ENCODE measurements at places on chromosomes 5 and 9. TPM values are rescaled to one million over a fixed set of nuclear protein-coding genes. Genes with fewer than 3 reads are reported as not detected.

GPRIN1 gene
- total RNA-seq = 19.9 TPM

DNA sequence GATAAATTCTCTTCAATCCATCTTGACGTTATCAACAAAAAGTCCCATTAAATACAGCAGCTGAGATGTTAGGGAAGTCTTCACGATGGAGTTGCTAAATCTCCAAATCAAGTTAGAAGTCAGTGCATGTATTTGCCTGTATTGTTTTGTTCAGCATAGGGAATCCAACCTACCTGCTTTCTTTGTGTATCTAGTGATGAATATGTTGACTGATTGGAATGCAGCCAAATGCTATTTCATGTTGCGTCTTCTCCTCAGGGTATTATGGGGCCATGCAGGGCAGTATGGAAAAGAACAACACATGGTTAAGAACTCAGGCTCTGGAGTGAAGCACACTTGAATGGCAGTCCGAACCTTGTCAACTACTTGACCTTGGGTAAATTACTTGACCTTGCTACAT is 529.5 kb upstream of the ZNF462 start:
- H3K4me1 ChIP-seq = peaks cover 9% of the 10 kb centered on the region
- DNase-seq = peak; percentile 82
- no peak overlapping the region for H3K4me3 ChIP-seq
- no peaks in the 10 kb centered on the region for H3K36me3 ChIP-seq
- H3K27me3 ChIP-seq = no peaks in the 10 kb centered on the region
- no peak overlapping the region for H3K27ac ChIP-seq

- no peak overlapping the region for H3K27ac ChIP-seq
- H3K4me3 ChIP-seq = no peak overlapping the region
- no peaks in the 10 kb centered on the region for H3K4me1 ChIP-seq
- no peaks in the 10 kb centered on the region for H3K27me3 ChIP-seq
These were observed 173.7 kb downstream of the DAB2IP start for GRCh38 chr9:121825031-121825691.

- peaks cover 28% of the 10 kb centered on the region for H3K4me1 ChIP-seq
- no peaks in the 10 kb centered on the region for H3K36me3 ChIP-seq
- no peaks in the 10 kb centered on the region for H3K27me3 ChIP-seq
- no peak overlapping the region for H3K4me3 ChIP-seq
These were observed 48.2 kb upstream of the JAK2 start for GRCh38 chr9:4936823-4937222.

PLAC8L1 gene
- total RNA-seq = not detected

TLX3 gene
- total RNA-seq = not detected

DNA sequence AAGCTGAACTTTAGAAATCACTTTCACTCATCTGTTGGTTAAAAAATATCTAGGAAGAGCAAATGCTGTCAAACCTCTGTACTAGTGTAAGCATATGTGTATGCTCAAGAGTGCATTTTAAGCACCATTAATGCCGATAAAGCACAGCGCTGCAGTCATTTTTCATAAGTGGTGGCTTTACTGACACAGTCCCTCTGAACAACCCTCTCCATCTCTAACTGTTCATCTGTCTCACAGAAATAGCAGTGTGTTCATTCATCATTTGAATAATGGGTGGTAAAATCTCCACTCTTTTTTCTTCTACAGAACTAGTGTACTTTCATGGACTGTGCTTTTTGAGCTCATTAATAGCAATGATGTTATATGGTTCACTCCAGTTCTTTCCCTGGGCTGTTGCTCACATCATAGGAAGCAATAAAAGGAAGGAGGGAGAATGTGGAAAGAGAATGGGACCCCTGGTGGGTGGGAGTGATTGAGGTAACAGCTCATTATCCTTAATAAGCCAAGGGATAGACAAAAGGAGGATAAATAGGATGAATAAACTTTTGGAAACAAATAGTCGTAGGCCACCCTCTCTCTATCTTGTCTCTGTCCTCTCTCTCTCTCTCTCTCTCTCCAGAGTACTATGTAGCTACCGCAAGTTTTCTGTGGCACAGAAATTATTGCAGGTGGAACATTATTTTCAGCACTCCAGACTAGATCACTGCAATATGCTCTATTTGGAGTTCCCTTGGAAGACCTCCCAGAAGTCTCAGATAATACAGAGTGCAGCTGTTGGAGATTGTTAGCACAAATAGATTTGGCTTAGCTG is 117.9 kb upstream of the PRDM9 start:
- H3K4me3 ChIP-seq = no peak overlapping the region
- no peak overlapping the region for H3K27ac ChIP-seq
- H3K4me1 ChIP-seq = peaks cover 7% of the 10 kb centered on the region
- no peaks in the 10 kb centered on the region for H3K27me3 ChIP-seq
- H3K36me3 ChIP-seq = no peaks in the 10 kb centered on the region

POLR3G gene
- total RNA-seq = 42.2 TPM

IL13 gene
- not detected for total RNA-seq

DNA sequence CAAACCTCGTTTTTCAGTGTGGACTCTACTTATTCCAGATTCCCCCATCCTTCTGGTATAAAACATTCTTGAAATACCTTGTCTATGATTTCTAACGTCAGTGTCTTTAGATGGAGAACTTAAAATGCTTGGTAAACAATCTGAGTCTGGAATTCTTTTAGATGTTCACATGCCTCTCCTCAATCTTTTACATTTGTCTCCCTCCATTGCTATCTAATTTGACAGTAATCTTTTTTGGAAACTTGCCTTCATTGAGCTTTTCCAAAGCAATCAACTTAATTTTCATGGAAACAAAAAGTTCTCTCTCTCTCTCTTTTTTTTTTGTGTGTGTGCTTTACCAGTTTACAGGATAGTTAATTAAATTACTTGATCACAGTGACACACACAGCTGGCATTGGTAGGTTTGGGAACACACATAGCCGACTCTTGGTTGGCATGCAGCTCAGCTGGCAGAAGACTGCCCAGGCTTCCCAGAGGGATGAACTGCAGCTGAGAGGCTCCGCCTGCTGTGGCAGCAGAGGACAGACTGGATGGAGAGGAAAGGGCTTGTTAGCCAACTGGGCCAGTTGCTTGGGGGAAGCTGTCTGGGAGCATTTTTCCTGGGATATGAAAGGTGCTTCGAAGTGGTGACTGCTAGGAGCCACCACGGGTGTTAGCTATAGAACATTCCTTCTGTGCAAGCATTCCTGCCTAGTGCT is 271.3 kb downstream of the ZSWIM6 start:
- H3K27ac ChIP-seq = no peak overlapping the region
- H3K4me1 ChIP-seq = peaks cover 12% of the 10 kb centered on the region
- no peaks in the 10 kb centered on the region for H3K27me3 ChIP-seq
- DNase-seq = peak; percentile 6

DNA sequence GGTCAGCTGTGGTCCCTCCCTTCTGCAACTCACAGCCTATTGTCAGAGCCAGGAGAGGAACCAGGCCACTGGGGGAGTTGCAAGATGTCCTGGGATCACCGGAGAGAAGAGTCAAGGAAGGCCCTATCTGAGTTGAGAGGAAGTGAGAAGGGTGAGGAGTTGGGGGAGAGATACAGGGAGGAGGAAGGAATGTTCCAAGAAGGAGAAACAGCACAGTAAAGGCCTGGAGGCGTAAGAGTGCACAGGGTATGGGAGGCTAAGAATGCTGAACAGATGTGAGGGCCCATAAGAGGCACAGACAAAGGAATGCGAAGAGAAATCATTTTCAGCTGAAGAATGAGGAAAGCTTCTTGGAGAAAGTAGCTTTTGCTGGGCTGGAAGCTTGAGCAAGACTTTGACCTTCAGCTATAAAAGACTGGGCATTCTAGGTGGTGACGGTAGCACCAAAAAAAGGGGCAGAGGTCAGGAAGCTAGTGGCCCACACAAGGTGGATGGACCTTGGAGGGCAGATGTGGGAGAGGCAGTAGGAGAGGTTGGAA is 21.6 kb upstream of the CSF1R start:
- H3K36me3 ChIP-seq = no peaks in the 10 kb centered on the region
- H3K4me1 ChIP-seq = peaks cover 11% of the 10 kb centered on the region
- H3K27ac ChIP-seq = no peak overlapping the region
- no peak for DNase-seq
- H3K4me3 ChIP-seq = no peak overlapping the region

DNA sequence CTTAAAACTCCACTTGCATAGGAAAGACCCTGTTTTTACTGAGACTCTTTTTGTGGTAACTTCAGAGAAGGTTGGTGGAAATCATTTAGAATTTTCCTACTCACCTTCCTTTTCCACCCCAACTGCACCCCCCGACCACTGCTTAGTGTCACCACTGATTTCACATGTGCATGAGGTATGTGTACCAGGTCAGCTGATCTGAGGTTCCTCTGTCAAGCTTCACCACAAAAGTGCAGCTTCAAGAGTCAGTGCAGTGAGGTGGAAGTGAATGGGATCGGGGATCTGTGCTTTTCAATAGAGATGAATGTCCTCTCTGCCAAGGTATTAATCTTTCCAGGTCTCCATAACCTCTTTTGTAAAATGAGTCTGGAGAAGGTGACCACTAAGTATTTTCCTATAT is 260.5 kb upstream of the WWC1 start:
- no peak overlapping the region for H3K4me3 ChIP-seq
- H3K36me3 ChIP-seq = no peaks in the 10 kb centered on the region
- peaks cover 57% of the 10 kb centered on the region for H3K27me3 ChIP-seq

GRCh38 chr5:72238712-72239445 is 81.2 kb downstream of the MRPS27 start:
- peaks cover 17% of the 10 kb centered on the region for H3K4me1 ChIP-seq
- no peak overlapping the region for H3K4me3 ChIP-seq
- no peak overlapping the region for H3K27ac ChIP-seq
- no peak for DNase-seq

- no peak overlapping the region for H3K27ac ChIP-seq
- DNase-seq = peak; percentile 91
- H3K4me3 ChIP-seq = no peak overlapping the region
These were observed 889 bp upstream of the ADAMTS12 start for GRCh38 chr5:33892620-33893137.

IL33 gene
- 1.6 TPM for total RNA-seq

DNA sequence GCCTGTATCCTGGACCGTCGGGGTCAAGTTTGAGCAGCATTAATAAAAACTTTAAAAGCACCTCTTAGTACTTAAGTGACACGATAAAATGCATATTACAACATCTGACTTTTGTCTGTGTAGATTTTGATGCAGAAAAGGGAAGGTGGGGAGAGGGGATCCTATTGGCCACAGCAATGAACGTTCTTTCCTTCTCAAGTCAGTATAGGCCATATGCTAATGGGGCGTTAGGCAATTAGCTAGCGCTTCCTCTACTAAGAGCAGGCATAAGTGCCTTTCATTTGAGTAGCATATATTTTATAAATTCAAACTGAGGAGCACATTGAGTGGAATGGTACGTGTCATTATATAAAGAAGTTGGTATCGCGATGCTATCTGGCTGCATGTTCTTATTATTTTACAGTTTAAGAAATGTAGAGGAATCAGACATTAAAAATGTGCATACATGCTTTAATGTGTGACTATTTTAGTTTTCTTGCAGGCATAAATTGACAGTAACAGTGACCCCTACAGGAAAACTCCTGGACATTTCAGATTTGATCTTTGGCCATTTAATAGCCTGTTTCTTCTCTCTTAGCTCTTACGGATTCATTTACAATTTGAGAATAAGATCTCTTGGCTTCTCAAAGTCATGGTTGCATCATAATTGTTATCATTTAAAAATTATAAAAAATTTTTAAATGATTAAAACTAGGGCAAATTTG is 1.1 kb upstream of the GNA14 start:
- peak overlapping the region; percentile 54 for H3K27ac ChIP-seq
- peak; percentile 61 for DNase-seq
- no peaks in the 10 kb centered on the region for H3K27me3 ChIP-seq
- no peaks in the 10 kb centered on the region for H3K36me3 ChIP-seq
- H3K4me3 ChIP-seq = peak overlapping the region; percentile 71

PRELID1 gene
- total RNA-seq = 496 TPM

DNA sequence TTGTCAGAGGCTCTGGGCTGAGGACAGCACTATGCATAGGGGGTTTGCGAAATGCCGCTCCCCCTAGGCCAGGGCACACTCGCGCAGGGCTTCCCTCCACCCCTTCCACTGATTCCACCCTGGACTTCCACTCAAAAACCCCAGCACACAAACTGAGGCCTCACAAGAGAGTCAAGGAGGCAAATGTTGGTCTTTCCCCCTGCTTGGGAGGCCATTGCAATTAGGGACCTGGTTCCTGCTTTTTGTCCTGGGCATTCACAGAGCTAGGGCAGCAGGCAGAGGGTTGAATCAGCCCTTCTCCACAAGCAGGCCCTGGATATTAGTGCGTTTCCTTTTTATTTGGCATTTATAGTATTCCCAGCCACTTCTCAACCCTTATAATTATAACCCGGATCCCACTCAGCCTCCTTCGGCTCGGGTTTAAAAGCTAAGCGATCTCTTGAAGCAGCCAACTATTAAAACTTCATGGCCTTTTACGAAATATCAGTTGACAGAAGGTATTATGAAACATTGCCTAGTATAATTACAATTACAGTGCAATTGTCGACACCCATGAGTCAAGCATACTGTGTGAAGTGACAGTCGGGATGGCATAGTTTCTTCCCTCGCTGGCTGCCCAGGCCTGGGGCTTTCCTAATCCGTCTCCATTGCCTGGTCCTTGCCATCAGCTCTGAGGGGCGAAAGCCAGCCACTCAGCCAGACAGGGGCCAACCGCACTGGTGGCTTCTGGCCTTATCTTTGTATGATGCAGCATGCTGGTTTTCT is 285.5 kb upstream of the MAP3K1 start:
- no peak for DNase-seq
- H3K36me3 ChIP-seq = no peaks in the 10 kb centered on the region
- no peak overlapping the region for H3K27ac ChIP-seq
- H3K4me1 ChIP-seq = peaks cover 33% of the 10 kb centered on the region

ROPN1L gene
- 0.95 TPM for total RNA-seq

DNA sequence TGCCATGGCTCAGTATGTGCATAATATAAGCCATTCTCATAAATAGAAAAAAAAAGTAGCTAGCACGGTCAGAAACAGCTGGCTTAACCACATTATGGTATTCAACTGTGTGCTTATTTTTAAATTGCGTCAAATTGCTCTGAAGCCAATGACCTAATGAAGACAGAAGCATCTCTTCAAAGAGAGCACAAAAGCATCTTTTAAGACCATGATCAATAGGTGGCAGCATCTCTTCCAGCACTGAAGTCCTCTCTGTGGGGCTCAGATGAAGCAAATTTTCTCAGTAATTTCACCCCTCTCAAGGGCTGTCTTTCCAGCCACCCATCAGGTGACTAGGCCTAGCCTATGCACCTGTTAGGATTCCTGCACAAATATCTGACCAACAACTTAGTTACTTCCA is 251.4 kb downstream of the GLIS3 start:
- H3K36me3 ChIP-seq = no peaks in the 10 kb centered on the region
- no peak overlapping the region for H3K4me3 ChIP-seq
- H3K4me1 ChIP-seq = no peaks in the 10 kb centered on the region
- DNase-seq = peak; percentile 56

- H3K4me3 ChIP-seq = peak overlapping the region; percentile 67
- DNase-seq = no peak
- no peak overlapping the region for H3K27ac ChIP-seq
- H3K36me3 ChIP-seq = 0 out of 2 replicates have a peak, but pooled peaks cover under 1% of the 10 kb centered on the region
- H3K4me1 ChIP-seq = peaks cover 23% of the 10 kb centered on the region
These were observed 2.1 kb upstream of the BASP1 start for GRCh38 chr5:17215361-17215760.

- H3K4me3 ChIP-seq = no peak overlapping the region
- H3K4me1 ChIP-seq = no peaks in the 10 kb centered on the region
- H3K27ac ChIP-seq = no peak overlapping the region
- DNase-seq = no peak
- H3K36me3 ChIP-seq = no peaks in the 10 kb centered on the region
- H3K27me3 ChIP-seq = no peaks in the 10 kb centered on the region
These were observed 30.0 kb upstream of the PLPP1 start for GRCh38 chr5:55564721-55565120.

KIF2A gene
- total RNA-seq = 26.4 TPM
